ENCODE measurements at places on chromosomes 16 and 17. TPM values are rescaled to one million over a fixed set of nuclear protein-coding genes. Genes with fewer than 3 reads are reported as not detected.

DNA sequence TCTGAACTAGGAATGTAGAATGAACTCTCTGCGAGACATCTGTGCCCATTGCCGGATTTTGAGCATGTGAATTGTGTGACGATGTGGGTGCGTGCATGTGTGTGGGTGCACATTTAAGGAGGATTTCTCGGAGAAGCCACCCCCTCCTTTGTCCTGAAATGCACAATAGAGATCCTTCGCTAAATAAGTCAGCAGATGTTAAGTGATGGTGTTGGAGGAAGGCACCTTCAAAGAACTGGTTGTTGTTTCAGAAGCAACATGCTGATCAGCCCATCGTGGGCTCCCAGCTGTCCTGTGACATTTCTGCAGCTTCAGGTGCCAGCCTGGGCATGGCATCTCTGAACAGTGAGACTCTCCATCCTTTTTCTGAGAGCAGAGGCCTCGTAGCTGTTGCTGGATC lies 194.9 kb downstream of the MSI2 start:
- no peak overlapping the region for H3K4me3 ChIP-seq
- H3K27me3 ChIP-seq = peaks cover 4% of the 10 kb centered on the region
- H3K4me1 ChIP-seq = peaks cover 19% of the 10 kb centered on the region
- H3K36me3 ChIP-seq = peaks cover 4% of the 10 kb centered on the region
- H3K27ac ChIP-seq = no peak overlapping the region

- peaks cover 17% of the 10 kb centered on the region for H3K4me1 ChIP-seq
- H3K27ac ChIP-seq = no peak overlapping the region
- H3K4me3 ChIP-seq = no peak overlapping the region
- peak; percentile 41 for DNase-seq
- H3K36me3 ChIP-seq = peaks cover 7% of the 10 kb centered on the region
Measured at GRCh38 chr17:65173284-65173793, 36.2 kb downstream of the RGS9 start.

DNA sequence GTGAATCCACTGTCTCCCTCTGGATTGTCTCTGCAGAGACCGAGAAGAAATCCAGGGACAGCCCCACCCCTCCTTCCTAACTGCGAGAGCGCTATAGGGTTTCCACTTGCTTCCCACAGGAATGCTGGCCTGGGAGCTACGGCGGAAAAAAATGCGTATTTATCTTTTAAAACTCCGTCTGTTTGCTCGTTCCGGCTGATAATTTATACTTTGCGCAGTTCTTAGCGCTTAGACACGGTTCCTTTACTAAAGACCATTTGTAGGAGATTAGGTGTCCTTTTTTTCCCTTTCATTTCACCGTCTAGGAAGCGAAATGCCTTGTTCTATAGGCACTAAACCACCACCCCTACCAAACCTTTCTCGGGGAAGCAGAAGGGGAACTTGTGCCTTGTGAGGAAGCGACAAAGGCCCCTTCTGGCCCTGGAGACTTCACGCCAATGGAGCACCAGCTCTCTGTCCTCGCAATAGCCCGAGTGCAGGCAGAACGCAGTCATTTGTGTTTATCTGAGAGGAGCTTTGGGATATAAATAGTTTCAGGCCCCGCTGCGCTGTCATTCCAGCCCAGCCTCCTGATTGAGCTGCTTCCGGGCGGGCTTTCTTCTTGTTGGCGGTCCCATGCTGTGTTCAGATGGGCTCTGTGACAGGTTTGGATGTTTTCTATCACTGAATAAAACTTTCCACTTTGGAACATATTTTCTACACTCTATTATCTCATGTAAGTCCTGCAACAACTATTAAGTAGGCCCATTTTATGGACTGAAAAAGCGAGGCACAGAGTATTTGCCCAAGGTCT lies 791 bp upstream of the SUPT4H1 start:
- peaks cover 11% of the 10 kb centered on the region for H3K27me3 ChIP-seq
- H3K36me3 ChIP-seq = peaks cover 8% of the 10 kb centered on the region
- peak overlapping the region; percentile 98 for H3K4me3 ChIP-seq
- peaks cover 32% of the 10 kb centered on the region for H3K4me1 ChIP-seq
- H3K27ac ChIP-seq = peak overlapping the region; percentile 92

DNA sequence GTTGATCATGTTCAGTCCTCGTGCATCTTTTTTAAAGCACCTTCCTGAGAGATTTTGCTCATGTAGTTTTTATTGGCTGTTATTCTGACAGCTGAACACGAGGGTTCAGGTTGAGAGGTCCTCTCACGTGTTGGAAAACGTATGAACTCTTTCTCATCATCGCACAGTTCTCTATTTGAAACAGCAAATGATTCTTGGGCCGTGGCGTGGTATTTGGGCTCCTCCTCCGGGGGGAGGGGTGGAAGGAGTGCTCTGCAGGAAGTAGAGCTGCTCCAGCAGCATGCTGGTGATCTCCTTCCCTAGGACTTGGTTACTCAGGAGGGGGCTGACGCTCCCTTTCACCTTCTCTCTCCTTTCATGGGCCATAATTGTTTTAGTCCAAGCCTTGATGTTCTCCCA lies 70.4 kb downstream of the KSR1 start:
- peaks cover 28% of the 10 kb centered on the region for H3K4me1 ChIP-seq
- no peak overlapping the region for H3K27ac ChIP-seq
- DNase-seq = peak; percentile 32
- H3K27me3 ChIP-seq = peaks cover 4% of the 10 kb centered on the region
- H3K36me3 ChIP-seq = no peaks in the 10 kb centered on the region

DNA sequence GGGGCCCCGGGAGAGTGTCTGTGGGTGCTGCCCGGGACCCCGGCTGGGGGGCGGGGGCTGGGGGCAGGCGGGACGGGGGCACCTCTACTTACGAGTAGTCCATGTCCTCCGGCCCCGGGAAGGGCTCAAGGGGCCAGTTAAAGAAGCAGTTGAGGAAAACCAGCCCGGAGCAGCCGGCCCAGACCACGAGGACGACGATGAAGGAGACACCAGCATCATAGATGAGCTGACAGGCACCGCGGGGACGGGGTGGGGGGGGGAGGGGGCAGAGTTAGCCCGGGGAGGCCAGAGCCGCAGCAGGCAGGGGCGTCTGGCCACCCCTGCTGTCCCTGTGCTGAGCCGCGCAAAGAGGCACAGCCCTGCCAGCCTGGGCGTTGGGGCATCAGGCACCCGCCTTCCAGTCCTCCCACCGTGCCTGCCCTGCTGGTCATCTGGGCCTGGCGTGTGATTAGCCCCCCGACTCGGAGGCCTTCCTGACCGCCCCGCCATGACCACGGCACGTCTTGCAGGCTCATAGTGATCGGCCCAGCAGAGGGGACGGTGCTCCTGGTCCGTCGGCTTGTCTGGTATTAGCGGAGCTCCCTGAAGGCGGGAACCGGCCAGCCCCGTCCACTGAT lies 29.0 kb upstream of the PITPNA start:
- H3K27ac ChIP-seq = no peak overlapping the region
- H3K36me3 ChIP-seq = peaks cover 4% of the 10 kb centered on the region
- H3K4me1 ChIP-seq = peaks cover 4% of the 10 kb centered on the region
- no peak for DNase-seq
- peaks cover 10% of the 10 kb centered on the region for H3K27me3 ChIP-seq

DNA sequence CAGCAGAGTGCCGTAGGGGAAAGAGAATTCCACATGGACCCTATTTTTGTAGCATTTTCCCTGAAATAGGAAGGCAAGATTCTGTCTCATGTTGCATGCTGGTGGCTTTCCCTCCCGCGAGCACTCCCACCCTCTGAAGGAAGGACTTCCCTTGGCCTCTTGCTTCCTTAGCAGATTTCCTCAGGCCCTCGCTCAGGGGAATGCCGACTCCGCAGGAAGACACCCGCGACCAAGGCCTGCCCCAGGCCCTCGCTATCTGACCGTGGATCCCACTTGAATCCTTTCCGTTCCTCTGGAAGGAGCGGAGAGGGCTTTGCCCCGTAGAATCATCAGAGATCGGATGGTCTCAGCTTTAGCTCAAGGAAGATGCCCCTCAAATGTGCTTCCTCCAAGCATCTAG lies 179.4 kb upstream of the FOXF1 start:
- no peaks in the 10 kb centered on the region for H3K4me1 ChIP-seq
- no peak for DNase-seq
- H3K4me3 ChIP-seq = no peak overlapping the region
- H3K27ac ChIP-seq = no peak overlapping the region
- no peaks in the 10 kb centered on the region for H3K36me3 ChIP-seq
- H3K27me3 ChIP-seq = no peaks in the 10 kb centered on the region

- peak overlapping the region; percentile 79 for H3K4me3 ChIP-seq
- peaks cover 6% of the 10 kb centered on the region for H3K27me3 ChIP-seq
- DNase-seq = peak; percentile 49
- H3K36me3 ChIP-seq = peaks cover 5% of the 10 kb centered on the region
- no peak overlapping the region for H3K27ac ChIP-seq
Measured at GRCh38 chr17:65559804-65560627, 1.4 kb downstream of the AXIN2 start.

DNA sequence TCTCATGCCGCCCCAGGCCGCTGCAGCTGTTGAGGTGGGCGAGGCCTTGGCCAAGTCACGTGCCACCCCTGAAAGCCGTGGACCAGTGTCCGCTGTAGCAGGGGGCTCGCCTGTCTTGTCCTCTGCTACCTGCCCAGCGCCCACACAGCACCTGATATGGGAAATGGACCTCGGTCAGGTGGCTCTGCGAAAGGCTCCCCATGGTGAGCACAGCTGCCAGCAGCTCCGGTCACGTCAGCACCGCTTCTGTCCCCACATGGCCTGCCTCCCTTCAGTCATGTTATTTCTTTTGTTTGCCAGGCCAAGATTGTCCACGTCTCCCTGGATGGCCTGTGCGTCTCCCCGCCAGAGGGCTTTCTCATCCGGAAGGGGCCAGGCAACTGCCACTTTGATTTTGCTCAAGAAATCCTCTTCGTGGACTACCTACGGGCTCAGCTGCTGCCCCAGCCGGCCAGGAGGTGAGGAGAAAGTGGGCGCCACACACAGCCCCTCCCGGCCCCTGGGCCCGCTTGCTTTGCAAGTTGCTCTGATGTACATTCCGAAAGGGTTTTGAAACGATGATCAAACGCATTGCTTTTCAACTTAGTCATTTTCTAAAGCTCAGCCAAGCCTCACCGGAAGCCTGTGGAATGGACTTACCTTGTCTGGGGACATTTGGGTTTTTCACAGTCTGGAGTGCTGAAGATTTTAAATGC lies 219.8 kb downstream of the KATNIP start:
- no peak overlapping the region for H3K27ac ChIP-seq
- H3K27me3 ChIP-seq = peaks cover 2% of the 10 kb centered on the region
- peaks cover 3% of the 10 kb centered on the region for H3K4me1 ChIP-seq
- no peak for DNase-seq
- peaks cover 19% of the 10 kb centered on the region for H3K36me3 ChIP-seq

DNA sequence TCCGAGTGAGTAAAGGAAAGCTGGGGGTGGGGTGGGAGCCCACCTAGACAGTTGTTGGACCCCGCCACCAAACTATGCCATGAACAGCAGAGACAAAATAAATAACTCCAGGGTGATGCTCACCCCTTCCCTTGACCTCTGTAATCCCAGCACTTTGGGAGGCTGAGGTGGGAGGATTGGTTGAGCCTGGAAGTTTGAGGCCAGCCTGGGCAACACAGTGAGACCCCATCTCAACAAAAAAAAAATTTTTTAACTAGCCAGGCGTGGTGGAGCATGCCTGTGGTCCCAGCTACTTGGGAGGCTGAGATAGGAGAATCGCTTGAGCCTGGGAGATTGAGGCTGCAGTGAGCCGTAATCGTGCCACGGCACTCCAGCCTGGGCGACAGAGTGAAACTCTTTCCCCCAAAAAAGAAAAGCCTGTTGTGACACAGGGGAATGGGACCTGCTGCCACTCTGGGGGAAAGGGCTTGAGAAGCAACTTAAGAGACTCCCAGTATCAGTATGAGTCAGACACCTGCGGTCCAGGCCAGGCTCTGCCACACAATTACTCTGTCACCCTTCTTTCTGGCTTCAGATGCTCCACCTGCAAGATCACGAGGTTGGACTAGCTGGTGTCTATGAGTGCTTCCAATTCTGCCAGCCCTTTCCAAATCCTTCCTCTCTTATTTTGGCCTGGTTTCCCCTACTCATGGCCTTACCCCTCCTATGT lies 5.0 kb downstream of the SGCA start:
- DNase-seq = no peak
- no peak overlapping the region for H3K27ac ChIP-seq
- H3K4me3 ChIP-seq = no peak overlapping the region
- H3K4me1 ChIP-seq = peaks cover 5% of the 10 kb centered on the region

DNA sequence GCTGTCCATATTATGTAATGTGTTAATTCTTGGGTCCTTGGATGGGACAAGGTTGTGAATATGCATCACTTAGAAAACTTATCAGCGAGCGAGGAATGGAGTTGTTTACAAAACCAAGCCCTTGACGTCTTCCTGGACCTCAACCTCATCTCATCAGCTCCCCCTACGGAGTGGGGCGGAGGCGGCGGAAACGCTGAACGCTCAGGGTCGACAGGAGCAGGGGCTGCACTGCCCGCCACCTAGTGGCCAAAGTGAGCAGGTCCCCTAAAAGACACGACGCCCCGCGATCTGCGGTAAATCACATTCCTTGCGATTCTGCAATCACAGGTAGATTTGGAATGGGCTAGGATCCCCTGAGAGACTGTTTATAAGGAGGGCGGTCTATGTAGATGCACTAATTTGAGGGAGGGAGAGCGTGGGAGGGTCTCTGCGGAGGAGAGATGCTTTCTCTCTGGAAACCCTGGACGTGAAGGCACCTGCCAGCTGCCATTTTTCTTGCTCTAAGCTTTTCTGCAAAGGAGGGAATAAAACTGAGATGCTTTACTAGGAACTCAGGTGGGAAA lies 5.4 kb upstream of the ICAM2 start:
- H3K4me1 ChIP-seq = peaks cover 26% of the 10 kb centered on the region
- H3K27ac ChIP-seq = no peak overlapping the region
- peak; percentile 80 for DNase-seq
- no peaks in the 10 kb centered on the region for H3K27me3 ChIP-seq
- H3K36me3 ChIP-seq = no peaks in the 10 kb centered on the region
- H3K4me3 ChIP-seq = peak overlapping the region; percentile 45

DNA sequence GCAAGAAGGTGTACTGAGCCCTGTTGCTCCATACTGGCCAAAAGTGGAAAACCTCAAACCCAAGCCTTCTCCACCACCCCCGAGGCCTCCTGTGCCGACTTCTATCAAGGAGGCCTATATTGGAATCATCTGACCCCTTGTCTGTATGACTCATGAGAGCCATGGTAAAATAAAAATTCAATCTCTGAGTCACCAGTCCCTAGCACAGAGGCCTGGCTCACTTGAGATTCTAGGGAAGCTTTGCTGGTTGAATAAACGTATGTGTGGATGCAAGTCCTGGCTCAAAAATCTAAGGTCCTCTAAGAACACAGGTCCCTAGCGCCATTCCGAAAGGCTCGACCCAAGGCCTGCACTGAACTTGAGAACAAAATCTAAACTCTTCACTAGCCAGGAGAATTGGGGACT lies 15.0 kb downstream of the NSMCE1 start:
- H3K27me3 ChIP-seq = no peaks in the 10 kb centered on the region
- DNase-seq = no peak
- peaks cover 9% of the 10 kb centered on the region for H3K36me3 ChIP-seq

The DYNC1LI2 gene
- 138 TPM for total RNA-seq

The ABCC3 gene
- total RNA-seq = 0.67 TPM

The NPIPA1 gene
- total RNA-seq = 103 TPM

The TP53TG3B gene
- not detected for total RNA-seq

The ALDH3A2 gene
- total RNA-seq = 21.0 TPM

The MTSS2 gene
- 82.6 TPM for total RNA-seq

The FKBP10 gene
- total RNA-seq = 167 TPM
